Stimulated activated naive CD8-positive, alpha-beta T cell treated with anti-CD3 and anti-CD28 coated beads, Interleukin-15, Interleukin-2, amounts not matched to agents 100 U/mL and 50 U/mL, for 24 hours (primary cell): ENCODE measurements at places on chromosomes 16 and 17.

GRCh38 chr16:29881050-29881449, 18.0 kb upstream of the CDIPT start:
- no peak for DNase-seq

- DNase-seq: no peak
Observed at GRCh38 chr17:13921841-13922776, 147.2 kb upstream of the COX10 start.

- DNase-seq: no peak
Observed at GRCh38 chr16:75130150-75130771, 13.7 kb upstream of the LDHD start.

- DNase-seq: peak; percentile 73
Observed at GRCh38 chr17:50949989-50950877, 84.1 kb upstream of the TOB1 start.

DNA sequence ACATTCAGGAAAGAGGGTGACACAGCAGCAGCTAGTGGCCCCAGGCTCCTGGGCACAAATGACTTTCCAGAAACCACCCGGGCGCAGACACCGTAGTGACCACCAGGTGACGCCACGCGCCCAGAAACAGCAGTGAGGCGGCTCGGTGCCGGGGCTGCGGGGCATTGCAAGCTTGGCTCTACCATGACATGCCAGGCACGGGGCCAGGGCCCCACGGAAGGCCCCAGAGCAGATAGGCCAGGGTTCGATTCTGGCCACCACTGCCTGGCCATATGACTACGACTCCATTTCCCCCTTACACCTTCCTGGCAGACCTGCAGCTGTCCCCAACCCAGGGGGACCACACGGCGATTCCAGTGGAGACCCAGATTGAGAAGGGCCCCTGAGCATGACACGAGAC, 6.7 kb downstream of the RHBDF1 start:
- peak; percentile 89 for DNase-seq

DNA sequence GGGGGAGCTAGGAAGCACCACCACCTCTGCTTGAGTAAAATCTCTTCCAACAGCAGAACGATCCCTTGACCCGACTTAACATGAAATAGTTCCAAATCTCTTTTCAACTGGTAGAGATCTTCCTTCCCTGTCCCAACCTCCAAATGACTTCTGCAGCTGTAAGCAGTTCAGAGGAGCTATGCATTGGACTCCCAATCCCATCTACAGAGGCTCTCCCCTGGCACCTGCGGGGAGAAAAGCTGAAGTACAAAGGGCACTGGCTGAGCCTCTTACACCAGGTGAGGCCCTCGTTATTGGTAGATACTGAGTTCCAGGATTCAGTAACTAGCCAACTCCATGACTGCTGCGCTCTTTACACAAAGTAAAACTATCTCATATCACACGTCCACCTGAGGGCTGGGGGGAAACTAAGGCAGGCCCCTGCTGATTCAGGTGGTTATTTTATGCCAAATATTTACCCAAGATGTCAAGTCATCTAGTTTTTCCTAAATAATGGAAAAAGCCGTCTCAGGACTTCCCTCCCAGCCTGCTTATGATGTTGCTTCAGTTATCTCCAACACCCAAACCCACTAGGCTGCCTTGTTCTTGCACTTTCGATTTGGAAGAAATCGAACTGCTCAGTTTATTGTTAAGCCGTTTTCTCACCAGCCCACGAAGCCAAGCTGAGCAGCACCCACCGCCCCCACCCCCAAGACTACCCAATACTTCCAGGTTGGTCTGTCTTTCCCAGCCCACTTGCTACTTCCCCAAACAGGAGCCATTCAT, 3.2 kb downstream of the ACTG1 start:
- DNase-seq: no peak

DNA sequence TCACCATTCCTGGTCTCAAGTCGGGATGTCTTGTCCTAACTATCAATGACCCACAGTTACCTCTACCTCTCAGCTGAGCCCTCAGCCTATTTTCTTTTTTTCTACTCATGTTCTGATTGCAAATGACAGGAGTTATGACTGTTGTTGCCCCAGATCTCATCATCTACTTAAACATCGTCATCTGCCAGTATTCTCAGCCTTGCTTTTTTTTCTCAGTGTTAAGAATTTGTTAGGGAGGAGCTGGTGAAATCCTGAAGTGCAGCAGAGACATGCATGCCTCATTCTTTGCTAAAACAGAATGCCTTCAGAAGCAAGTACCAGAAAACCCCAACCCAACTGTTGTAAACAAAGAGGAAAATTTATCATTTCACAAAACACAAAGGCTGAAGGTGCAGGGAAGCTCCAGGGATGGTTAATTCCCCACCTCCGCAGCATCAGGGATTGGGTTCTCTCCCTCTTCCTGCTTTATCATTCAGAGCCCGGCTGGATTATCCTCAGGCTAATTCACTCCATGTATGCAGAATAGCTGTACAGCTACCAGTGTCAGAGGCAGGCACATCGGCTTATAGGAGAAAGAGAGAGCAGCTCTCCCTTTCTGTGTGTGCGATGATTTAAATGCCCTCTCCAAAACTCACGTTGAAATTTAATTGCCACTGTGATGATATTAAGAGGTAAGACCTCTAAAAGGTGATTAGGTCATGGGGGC, 540.8 kb upstream of the HSBP1 start:
- DNase-seq: no peak

GRCh38 chr17:41532947-41533570, 5.0 kb upstream of the KRT19 start:
- DNase-seq: no peak

GRCh38 chr17:27473748-27474609, 17.7 kb downstream of the KSR1 start:
- peak; percentile 83 for DNase-seq

DNA sequence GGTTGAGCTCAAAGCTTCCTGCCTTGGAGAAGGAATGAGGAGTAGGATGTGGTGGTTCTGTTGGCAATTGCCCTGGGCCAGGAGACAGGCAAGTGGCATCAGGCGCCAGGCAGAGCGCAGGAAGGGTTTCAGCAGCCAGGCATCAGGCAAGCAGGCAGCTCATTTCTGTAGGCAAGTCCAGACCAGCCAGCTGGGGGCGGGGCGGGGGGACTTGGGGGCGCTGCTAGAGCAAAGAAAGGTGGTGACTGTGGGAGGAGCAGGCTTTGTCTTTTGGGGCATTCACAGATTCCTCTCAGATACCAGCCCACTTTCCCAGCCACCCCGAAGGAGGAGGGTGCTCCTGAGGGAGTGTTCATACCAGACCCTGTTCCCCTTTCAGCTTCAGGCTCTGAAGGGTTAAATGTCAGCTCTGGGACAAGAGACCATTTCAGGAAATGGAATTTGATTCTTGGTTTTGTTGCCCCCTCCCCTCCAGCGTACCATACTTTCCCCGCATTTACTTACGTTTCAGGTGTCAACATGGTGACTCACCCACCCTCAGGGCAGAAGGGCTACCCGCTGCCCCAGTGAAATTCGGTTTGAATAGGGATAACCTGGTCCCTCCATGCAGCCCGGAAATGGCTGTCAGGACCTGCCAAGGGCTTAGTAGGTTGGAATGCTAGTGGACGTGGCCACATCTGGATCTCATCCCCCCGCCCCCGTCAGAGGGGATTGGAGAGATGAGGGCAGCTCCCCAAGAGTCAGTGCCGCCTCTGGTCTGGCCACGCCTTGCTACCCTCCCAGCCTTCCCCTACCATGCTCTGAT, 13.2 kb downstream of the NGFR start:
- DNase-seq: no peak

- DNase-seq: no peak
Observed at GRCh38 chr17:82750241-82750908, 1.5 kb upstream of the TBCD start.

DNA sequence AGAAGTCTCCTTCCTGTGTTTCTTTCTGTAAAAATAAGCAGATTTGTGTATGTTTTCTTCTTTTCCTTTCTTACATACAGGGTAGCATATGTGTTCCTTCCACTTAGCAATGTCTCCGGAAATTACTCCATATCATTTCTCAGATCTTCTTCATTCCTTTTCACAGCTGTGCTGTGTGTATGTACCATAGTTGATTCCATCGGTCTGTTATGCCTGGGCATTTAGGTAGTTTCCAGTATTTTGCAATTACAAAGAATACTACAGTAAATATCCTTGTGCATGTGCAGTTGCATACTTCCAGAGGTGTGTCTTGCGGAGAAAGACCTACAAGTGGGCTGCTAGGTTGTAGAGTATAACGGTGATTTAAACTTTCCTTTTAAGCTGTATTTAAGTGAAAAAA, 69.8 kb downstream of the CLEC16A start:
- DNase-seq: no peak

- DNase-seq: no peak
Observed at GRCh38 chr16:47511882-47512281, 50.8 kb downstream of the PHKB start.

GRCh38 chr17:58121925-58122324, 26.3 kb upstream of the OR4D1 start:
- DNase-seq: no peak

GRCh38 chr16:2963723-2964474, at the start of gene KREMEN2:
Gene KREMEN2 (plus strand): TSS chr16:2964275. CDS start chr16:2964521, 246 bp downstream.
- peak; percentile 56 for DNase-seq

DNA sequence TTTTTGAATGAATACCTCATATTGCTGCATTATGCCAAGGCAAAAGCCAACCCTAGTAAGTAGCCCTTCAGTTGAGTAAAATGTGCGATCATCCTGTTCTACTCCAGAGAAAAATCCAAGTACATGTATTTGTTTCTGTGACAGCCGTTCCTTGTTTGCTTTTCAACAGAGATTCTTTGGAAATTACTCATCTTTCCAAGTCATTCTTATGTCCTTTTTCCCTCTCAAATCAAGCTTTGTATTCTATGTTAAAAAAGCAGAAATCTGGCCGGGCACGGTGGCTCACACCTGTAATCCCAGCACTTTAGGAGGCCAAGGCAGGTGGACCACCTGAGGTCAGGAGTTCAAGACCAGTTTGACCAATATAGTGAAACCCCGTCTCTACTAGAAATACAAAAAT, 112.9 kb upstream of the HAS3 start:
- DNase-seq: no peak

GRCh38 chr17:16926061-16926511, 45.8 kb downstream of the TNFRSF13B start:
- DNase-seq: no peak

GRCh38 chr16:50644729-50645128, 36.4 kb downstream of the SNX20 start:
- DNase-seq: peak; percentile 31

DNA sequence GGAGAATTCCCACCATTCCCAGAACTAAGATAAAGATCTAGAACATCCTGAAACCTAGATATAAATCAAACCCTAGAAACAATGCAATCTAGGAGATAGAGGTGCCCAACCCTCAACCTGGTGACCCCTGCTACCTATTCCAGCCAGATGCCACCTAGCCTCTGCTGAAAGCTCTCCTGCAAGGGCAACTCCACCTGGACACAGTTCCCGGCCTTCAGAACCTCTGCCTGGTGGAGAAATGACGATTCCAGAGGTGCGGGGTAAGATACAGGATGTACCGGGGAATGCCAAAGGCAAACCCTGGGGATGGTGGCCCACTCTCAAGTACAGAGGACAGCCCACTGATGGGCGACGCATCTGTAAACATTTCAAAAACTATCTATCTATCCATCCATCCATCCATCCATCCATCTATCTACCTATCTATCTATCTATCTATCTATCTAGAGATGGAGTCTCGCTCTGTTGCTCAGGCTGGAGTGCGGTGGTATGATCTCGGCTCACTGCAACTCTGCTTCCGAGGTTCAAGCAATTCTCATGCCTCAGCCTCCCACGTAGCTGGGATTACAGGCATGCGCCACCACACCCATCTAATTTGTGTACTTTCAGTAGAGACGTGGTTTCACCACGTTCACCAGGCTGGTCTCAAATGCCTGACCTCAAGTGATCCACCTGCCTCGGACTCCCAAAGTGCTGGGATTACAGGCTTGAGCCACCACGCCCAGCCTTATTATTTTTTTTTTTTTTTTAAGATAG, 19.0 kb downstream of the MEAK7 start:
- no peak for DNase-seq

- DNase-seq: no peak
Observed at GRCh38 chr16:2671741-2672140, 10.6 kb upstream of the KCTD5 start.

- no peak for DNase-seq
Observed at GRCh38 chr17:56638591-56639051, 45.1 kb downstream of the NOG start.

DNA sequence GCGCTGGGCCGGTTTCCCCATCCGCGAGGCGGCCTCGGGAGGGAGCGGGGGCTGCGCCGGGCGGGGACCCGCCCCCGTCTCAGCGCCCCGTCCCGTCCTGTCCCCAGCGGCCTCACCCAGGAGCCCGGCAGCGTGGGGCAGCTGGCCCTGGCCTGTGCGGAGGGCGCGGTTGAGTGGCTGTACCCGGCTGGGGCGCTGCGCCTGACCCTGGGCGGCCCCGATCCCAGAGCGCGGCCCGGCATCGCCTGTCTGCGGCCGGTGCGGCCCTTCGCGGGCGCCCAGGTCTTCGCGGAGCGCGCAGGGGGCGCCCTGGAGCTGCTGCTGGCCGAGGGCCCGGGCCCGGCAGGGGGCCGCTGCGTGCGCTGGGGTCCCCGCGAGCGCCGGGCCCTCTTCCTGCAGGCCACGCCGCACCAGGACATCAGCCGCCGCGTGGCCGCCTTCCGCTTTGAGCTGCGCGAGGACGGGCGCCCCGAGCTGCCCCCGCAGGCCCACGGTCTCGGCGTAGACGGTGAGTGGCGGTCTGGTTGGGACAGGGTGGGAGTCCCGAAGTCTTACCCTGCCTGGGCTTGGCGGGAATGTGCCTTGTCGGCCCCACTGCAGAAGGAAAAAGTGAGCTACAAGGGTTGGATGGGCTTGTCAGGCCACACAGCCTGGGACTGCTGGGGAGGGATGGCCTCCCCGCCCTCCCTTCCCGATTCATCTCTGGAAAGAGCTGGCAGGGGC, 720 bp downstream of the METRN start:
- DNase-seq: peak; percentile 45

DNA sequence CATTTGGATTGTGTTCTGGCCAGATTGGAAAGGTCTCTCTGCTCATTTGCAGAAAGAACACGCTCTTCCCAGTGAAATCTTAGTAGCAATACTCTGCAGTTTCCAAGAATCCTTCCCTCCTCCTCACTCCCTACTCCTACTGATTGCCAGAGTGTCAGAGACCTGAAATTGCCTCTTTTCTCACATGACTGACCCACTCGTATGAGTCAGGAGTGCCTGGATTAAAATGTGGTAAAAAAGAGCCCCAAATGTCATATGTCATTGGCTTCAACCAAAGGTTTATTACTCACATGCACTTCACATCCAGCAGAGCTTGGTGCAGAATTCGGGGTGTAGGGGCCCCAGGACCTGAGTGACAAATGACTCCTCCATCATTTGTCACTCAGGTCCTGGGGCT, 39.7 kb upstream of the IRX3 start:
- no peak for DNase-seq

DNA sequence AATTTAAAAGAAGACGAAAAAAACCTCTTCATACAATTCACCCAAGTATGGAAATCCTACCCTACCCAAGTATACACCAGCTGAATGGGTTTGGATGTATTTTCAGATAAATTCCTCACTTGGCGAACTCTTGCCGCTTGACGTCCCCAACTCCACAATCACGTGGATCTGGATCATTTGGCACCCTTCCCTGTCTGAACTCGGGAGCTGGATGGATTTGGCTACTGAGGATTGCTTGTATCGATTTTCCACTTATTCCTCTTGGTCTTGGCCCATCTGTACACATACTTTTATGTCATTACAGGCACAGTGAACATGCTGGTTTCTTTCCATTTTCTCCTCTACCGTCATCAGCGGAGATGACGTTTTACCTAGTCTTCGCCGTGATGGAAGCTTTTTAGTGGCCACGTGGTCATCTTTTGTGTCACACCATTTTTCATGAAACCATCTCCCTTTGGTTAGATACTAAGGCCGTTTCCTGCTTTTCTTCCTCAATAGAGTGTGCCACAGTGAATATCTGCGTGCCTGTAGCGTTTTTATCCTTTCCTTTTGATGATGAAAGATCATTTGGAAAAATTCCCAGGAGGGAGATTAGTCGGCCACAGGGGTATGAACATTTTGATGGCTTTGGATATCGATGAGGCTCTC, 47.1 kb downstream of the CMIP start:
- DNase-seq: no peak
